ENCODE measurements at places on chromosomes 3 and 15.

DNA sequence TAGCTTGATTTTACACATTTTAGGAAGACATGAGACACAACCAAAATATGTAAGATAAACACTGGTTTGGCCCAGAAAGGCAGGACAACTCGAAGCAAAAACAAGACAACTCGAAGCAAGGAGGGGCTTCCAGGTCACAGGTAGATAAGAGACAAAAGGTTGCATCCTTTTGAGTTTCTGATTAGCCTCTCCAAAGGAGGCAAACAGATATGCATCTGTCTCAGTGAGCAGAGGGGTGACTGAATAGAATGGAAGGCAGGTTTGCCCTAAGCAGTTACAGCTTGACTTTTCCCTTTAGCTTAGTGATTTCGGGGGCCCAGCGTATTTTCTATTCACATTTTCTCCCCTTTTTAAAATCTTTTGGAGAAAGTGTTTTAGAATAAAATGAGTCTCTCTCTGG lies 74.7 kb downstream of the GLDN start:
- no peak for DNase-seq

DNA sequence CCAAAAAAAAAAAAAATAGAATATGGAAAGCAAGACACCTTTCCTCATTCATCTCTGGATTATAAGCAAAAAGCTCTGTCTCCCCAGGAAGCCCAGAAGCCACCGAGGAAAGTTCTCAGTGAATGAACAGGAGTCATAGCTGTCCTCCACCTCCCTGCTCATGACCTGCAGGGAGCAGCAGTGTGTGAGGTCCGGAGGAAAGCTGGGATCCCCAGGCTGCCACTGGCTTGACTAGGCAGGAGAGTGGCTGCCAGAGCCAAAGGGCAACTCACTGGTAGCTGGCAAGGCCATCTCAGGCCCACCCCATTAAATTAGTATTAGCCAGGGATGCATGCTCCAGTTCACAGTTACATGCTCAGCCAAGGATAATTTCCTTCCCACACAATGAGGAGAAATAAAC lies 191.6 kb upstream of the STT3B start:
- DNase-seq, result no peak

GRCh38 chr15:29693225-29693624 lies 129.0 kb downstream of the TJP1 start:
- no peak for DNase-seq

DNA sequence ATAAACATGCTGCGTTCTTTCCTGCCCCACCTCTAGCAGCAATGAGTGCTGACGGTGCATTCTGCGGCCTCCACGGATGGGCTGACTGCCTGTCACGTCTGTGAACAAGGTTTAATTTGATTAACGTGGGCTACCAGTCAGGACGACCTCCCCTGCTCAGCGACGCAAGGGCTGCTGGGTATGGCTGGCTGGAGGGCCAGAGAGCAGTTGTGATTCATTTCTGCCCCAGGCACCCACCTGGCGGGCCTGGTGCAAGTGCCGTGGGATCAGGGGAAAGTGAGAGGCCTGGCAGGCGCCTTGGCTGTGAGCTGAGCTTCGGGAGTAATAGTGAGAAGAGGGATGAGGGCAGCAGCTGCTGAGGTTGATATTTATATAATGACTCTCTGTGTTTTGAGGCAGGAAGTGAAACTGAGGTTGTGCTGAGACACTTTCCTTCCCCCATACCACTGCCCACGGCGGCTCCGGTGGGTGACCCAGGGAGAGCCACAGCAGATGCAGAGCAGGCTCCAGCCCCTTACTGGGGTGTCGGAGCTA lies 190.4 kb upstream of the BCL6 start:
- DNase-seq, result peak; percentile 48

GRCh38 chr3:94627689-94628088 lies 564.8 kb downstream of the NSUN3 start:
- no peak for DNase-seq

GRCh38 chr3:161231861-161232260 lies 10.8 kb downstream of the NMD3 start:
- DNase-seq, result no peak

GRCh38 chr3:79767905-79768267 lies at the start of gene ROBO1:
Gene ROBO1, minus strand, starts transcription at chr3:79767998.
- DNase-seq, result no peak

DNA sequence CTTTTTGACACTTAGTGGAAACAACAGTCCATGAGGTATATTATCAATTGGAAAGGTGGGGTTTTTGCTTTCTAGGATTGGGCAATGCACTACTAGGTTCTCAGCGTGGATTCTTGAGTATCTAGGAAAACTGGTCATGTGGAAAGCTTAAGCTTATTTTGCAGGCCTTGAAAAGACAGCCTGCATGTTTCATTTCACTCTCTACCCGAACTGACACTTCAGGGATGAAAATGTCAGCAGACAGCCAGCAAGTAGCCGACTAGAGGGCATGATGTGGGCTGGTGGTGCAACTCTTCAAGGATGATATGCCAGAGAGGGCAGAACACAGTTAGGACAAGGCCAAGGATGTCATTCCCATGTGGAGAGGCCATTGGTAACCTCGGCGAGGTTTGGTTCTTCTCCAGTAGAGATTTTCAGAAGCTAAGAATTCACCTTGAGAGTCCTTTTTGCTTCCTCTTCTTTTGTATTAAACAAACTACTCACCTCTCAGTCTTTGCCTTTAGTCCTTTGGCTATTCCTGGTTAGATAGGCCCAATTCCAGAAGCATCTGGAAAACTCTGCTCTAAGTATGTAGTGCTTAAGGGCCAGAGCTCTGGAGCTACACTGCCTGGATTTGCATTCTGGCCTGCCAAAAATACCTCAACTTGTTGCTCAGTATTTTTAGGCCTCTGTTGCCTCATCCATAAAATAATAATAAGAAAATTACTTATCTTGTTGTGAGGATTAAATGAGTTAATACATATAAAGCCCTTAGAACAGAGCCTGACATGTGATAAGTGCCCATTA lies 17.9 kb downstream of the LPP start:
- DNase-seq, result no peak

DNA sequence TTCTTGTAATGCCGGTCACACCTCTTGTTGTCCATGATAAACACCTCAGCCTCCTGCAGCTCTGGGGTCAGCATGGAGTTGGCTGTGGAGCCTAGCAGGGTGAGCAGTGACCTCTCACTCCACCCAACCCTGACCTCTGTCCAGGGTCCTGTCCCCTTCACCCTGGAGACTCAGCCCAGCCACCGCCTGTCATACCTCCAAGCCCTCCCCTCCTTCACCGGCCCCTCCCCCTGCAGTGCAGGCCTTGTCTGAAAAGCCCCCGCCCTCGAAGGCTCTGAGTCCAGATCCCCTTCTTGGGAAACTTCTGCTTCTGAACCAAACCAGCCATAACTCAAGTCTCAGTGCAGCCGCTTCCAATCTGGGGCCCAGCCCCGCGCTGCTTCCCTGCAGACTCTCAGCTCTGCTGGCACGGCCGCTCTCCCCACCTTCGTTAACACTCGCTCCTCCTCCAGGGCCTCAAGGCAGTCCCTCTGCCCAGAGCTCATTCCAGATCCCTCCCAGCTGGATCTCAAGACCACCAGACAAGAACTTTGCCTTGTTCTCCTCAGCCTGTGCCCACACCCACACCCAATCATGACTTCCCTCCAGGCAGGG lies 25.4 kb upstream of the PRSS50 start:
- DNase-seq, result no peak

DNA sequence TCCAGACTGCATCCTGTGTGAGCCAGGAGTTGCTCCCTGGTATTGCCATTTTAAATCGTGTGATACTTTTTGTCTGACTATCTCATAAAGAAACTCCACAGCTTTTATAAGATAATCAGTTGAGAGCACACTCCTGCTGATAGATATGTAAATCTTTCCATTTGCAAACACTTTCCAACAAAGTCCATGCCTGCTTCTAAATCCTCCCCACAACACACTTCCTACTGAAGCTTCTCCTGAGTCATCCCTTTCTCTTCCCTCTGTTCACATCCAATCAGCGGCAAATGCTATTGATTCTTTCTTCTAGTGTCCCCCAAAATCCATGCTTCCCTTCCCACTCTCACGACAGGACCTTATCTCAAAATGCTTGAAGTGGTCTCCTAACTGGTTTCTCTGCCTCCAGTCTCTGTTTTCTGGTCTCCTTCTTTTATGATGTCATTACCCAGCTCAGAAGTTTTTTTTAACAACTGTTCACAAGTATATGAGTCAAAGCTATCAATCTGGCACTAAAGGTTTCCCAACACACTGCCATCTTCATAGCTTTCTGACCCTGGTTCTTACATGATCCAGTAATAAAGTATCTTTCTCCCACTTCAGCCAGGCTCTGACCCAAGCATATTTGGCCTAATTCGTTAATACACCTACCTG lies 4.5 kb upstream of the WWTR1 start:
- no peak for DNase-seq

GRCh38 chr3:187296911-187297310 lies 5.4 kb upstream of the MASP1 start:
- no peak for DNase-seq

DNA sequence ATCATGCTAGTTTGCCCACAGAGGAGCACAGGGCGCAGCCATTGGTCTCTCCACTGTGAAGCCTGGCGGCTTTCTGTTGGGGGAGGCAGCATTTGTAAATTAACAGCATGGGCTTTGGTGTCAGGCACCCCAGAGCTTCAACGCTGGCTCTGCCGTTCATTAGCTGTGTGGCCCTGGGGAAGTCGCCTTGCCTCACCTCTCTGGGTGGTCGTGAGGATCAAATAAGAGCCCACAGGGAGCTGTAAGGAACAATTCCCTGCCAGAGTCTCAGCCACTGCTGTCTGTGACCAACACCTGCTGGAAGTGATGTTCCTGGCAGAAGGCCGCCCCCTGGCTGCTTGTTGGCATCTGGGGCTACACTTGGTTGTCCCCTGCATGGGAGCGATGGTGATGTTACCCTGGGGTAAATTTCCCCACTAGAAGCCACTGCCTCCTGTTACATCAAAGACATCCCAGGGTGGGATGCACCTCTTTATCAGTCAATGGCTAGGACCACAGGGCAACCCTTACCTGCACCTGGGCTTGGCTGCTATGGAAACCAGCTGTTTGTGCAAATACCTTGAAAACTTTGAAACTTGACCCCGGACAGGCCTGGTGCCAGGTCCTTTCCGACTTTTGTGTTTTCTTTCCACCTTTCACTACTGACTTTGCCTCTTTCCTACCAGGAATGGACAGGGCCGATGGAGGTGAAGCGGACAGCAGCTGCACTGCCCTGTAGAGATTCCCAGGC lies 36.9 kb downstream of the DNASE1L3 start:
- peak; percentile 28 for DNase-seq

All from activated T-cell treated with anti-CD3 and anti-CD28 coated beads for 48 hours (primary cell).